Stimulated activated CD4-positive, alpha-beta T cell treated with anti-CD3 and anti-CD28 coated beads, TNF-alpha, amount 100 ng/mL, for 1 hour (primary cell): ENCODE measurements at places on chromosomes 5 and 9.
A peak's percentile ranks its signal among the peaks of the same experiment; 100 is the strongest.

- no peak for DNase-seq
Observed at GRCh38 chr5:148455185-148455584, 71.4 kb downstream of the FBXO38 start.

- DNase-seq, result no peak
Observed at GRCh38 chr5:28576022-28576421, 1537.6 kb upstream of the CDH9 start.

DNA sequence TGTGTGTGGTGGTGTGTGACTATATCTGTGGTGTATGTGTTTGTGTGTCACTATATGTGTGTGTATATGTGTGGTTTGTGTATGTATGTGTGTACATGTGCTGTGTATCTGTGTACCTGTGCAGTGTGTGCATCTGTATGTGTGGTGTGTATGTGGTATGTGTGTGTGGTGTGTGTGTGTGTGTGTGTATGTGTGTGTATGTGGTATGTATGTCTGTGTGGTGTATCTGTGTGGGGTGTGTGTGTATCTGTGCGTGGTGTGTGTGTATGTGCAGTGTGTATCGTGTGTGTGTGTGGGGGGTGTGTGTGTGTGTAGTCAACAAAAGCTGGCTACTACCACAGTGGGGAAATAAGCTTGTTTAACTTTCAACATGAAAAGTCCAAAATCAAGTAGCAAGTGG is 31.6 kb upstream of the TENT4A start:
- DNase-seq, result no peak

GRCh38 chr9:36898431-36899020 is 135.5 kb downstream of the PAX5 start:
- DNase-seq, result no peak

DNA sequence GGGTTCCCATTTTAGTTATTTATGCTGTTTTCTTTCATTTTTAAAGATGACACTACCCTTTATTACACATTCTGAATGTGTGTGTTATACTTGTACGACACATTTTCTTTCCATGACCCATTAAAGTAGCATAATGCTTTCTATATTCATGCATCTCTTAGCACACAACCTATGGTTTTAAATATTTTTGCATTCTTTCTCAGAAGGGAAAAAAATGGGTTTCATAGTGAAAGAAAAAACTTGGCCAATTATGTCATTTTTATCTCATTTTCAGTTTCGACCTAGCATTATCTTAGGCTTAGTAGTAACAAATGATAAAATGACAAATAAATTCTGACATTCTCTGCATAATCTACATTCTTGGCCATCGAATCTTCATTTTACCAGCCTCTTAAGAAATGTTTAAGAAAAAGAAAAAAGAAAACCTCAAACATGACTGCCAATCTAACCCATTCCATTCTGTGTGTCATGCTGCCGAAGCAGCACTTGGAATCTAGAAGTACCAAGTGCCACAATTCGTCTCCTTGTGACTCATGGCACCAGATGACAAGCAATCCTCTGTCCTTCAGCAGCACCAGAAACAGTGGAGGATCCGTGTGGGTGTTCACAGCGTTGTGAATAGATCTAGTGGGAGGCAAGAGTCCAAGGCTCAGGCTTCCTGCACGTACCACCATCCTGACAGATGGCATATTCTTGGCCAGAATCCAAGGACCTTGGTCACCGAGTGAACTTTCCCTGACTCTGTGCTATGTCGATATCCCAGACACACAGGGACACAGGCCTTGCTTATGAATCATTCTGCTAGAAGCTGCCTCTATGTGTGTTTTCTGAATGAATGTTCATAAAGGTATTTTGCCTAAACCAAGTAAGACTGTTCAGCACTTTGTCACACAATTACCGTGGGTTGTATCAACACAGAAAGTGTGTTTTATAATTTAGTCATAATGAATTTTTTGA is 502.7 kb downstream of the NR2F1-AS1 start:
- no peak for DNase-seq

- no peak for DNase-seq
Observed at GRCh38 chr5:180865981-180866695, 5.1 kb upstream of the ZFP62 start.

DNA sequence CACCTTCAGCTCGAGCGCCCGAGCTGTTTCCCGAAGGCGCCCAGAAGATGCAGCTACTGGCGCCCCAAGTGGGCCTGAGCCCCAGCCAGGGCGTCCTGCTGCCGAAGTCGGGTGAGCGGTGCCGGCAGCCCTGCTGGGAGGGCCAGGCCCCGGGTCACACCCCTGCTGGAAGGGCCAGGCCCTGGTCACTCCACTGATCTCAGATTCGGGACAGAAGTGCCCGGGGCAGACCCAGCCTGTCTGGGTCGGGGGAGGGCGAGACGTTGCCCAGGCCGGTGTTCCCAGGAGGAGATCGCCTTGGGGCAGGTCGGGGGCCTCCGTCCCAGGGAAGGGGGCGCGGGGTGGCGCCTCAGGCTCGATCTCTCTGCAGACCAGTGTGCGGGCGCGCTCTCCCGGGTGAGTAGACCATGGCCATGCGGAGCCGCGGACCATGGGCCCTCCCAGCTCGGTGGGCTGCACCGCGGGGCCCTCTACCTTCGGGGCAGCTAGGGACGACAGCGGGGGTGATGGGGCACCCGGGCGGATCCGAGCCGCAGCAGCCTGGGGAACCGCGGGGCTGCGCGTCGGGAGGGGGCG is 2.3 kb downstream of the LCNL1 start:
- no peak for DNase-seq

- no peak for DNase-seq
Observed at GRCh38 chr5:180873615-180874520, 12.8 kb upstream of the ZFP62 start.

DNA sequence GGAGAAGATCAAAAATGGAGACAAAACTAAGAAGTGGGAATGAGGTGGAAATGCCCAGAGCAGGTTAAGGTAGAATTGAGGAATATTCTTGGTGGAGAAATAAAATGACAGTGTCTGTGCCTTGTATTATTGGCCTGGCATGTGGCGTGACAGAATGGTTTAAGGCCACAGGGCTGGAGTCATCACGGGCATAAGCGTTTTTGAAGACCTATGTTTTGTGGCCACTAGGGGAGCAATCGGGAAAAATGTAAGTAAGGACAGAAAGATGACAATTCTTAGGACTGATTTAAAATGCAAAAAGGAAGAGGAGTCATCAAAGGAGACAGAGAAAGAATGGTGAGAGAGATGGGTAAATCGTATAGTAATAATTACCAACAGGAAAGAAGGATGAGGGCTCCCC is 72.2 kb upstream of the EPB41L4A start:
- no peak for DNase-seq

DNA sequence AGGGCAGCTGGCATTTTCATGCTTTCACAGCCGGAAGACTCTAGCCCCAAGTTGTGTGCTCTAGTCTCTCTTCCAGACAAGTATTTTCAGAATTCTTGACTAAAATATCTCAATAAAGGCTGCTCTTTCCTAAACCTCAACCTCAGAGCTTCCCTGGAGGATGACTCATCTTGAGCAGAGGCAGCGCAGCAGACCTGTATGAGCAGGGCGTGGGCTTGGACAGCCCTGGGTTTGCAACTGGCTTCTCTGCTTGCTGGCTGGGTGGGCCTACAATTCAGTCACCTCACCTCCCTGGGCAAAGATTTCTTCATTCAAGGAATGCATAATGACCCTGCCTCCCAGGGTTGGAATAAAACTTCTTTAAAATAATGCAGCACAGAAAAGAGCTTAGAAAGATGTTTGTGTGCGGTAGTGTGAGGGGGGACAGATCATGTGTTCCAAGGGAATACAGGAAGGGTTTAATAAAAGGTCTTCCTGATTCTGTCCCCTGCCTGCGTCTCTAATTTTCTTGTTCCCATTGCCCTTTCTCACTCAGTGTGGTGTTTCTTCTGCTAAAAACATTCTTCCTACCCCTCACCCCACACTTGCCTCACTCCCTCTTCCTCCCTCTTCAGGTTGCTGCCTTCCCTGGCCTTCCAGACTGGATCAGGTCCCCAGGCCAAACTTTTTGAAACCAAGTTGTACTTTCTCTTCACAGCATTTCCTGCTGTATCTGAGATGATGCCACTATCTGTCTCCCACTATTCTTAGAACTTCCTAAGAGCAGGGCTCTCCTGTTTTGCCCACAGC is 39.4 kb upstream of the MAP1B start:
- no peak for DNase-seq

- DNase-seq, result no peak
Observed at GRCh38 chr5:75681125-75681830, 36.0 kb downstream of the POC5 start.

GRCh38 chr9:12988258-12988657 is 213.4 kb downstream of the LURAP1L start:
- no peak for DNase-seq

DNA sequence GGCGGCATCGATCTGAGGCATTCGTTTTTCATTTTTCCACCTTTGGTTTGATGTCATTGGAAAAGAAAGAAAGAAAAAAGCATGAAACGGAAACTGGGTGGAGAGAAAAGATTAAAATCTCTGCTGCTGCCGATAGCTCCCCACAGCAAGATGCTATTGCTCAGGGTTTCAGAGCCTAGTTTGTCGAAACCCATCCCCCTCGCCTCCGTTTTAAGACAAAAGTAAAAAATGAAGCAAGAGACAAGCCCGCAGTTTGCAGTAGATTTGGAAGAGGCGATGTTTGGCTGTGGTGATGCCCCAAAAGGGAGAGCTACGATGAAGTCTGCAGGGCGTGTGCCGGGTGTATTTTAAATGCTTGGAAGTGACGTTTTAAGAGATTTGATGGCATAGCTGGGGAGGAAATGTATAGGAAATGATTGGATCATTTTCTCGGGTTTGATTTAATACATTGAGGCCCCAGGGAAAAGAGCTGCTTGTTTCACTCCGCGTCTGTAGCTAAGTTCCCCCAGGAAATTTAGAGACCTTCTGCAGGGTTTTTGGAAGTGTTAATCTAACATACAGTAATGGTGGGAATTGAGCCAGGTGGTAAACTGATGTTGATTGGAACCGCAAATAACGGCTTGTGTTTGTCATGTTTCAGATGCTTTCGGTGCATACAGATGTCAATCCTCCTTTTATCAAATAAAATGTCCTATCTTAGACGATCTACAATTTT is 909 bp downstream of the NDFIP1 start:
- peak; percentile 20 for DNase-seq

DNA sequence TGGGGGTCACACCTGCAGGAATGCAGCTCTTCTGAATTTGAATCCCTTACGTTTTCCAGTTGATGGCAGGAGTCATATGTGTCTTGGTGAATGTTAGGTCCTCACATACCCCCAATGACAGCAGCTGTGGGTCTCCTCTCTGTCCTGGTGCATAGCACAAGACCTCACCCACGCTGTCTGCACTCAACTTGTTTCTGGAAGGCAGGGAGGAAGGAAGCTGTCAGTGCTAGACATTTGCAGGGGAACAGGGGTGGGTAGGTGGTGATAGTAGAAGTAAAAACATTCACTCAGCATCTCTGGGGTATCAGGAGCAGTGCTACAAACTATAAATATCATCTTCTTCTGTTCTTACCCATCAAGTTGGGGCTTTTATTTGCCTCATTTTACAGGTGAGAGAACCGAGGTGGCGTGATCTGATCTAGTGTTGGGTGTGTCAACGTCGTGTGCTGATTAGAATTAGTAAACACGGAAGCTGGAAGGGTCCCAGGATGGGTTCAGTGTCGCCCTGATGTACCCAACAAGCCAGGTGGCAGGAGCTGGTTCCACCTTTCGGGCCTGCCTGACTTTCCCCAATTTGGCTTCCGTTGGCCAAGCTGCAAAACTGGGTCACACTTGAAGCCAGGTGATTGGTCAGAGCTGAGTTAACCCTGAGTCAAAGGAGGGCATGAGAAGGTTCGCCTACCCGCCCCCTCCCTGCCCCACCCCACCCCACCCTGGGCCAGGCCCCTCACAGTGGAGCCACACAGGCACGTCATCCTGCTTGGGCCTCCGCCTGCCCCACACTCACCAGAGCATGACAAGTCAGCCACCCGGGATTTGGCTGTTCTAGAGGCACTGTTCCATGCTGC is 15.8 kb downstream of the ERGIC1 start:
- no peak for DNase-seq

GRCh38 chr9:108158236-108158995 is 668.8 kb upstream of the KLF4 start:
- DNase-seq, result no peak

DNA sequence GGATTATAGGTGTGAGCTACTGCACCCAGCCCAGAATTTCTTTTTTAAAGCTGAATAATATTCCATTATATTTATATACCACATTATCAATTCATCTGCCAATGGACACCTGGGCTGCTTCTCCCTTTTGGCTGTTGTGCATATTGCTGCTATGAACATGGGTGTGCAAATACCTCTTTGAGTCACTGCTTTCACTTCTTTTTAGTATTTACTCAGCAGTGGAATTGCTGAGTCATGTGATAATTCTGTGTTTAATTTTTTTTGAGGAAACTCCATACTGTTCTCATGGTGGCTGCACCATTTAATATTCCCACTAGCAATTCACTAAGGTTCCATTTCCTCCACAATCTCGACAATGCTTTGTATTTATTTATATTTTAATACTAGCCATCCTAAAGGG is 36.1 kb upstream of the KIF4B start:
- DNase-seq, result no peak

GRCh38 chr9:35570709-35571504 is 34.2 kb upstream of the TESK1 start:
- no peak for DNase-seq
